ENCODE measurements at places on chromosomes 6 and 20.

DNA sequence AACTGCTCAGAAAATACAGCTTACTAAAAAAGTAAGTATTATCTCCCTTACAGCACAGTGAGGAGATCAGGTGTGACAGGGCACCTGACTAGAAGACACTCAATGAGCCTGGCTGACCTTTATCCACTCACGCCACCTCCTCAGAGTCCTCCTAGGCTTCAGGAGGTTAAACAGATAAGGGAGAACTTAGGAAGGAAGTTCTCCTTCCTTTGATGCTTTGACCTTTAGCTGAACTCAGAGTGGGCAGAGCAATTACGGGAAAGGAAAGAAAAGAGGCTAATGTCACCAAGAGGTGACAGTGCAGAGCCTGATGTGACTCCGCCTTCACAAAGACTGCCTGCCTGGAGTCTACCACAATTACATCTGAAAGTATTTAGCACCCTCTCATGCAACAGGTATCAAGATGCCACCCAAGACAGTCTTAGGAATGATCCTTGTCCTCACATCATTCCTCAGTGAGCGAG is 36.7 kb downstream of the MAN1A1 start:
- no peak for DNase-seq

- no peak for DNase-seq
Observed at GRCh38 chr20:36506253-36506652, 35.1 kb upstream of the MYL9 start.

GRCh38 chr6:168239044-168239773 is 80.4 kb downstream of the DACT2 start:
- no peak for DNase-seq

DNA sequence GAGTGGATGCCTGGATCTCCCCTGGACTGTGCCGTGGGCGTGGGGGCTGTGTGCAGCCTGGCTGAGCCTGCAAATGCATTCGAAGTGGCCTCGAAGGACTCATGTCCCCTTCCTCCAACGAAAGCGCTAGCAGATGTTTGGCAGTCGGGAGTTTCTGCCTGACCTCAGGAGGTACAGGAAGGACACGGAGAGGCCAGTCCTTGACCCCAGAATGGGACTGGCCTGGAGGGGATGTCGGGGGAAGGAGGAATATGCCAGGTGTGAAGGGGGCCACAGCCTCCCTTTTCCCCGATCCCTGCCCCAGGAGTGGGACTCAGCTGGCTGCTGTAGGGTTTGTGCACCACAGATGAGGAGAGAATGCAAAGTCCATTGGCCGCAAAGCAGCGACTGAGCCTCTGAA is 45.6 kb downstream of the APCDD1L start:
- no peak for DNase-seq

DNA sequence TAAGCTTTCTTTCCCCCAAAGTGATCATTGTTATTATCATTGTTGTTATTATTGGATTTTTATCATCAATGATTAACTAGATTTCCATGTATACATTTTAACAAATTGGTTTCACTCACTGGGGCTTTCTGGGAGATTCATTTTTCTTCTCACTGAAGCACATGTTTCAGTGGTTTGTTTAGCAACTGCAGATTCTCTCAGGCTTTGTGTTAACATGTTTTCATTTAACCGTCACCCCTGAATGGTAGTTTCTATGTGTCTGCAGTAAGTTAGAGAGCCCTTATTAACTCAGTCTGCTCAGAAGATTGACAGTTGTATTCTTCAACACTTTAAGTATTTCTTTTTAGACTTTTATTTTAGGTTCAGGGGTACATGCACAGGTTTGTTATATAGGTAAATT is 12.4 kb downstream of the ZKSCAN4 start:
- DNase-seq, result no peak

DNA sequence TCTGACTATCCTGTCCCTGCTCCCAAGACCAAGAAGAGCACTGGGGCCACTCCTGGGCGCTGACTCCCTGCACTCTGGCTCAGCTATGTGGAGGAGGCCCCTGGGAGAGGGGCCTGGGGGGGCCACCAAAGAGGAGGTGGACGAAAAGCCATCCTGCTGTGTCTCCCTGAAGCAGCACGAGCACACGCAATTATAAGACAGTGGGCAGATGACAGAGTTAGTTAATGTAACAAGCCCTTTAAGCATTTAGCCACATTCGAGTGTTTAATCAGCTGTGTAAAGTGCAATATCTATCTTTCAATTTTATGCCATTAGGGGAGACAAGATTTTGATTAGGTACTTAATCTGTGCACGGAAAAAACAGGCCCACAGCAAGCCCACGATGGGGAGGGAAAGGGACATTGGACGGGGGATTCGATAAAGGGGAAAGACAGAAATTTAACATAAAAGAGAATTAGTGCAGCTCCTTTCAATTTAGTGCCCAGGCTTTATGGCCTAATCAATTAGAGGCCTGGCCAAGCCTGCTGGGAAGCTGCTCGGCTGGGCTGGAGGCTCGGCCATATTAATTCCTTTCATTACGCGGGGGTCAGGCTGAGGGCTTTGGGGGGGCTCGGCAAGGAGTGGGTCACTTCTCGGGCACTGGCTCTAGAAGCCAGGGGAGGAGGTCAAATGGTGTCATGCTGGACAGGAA is 286.2 kb downstream of the DHX35 start:
- DNase-seq, result no peak

- DNase-seq, result no peak
Observed at GRCh38 chr6:36073587-36073986, 46.0 kb downstream of the MAPK14 start.

DNA sequence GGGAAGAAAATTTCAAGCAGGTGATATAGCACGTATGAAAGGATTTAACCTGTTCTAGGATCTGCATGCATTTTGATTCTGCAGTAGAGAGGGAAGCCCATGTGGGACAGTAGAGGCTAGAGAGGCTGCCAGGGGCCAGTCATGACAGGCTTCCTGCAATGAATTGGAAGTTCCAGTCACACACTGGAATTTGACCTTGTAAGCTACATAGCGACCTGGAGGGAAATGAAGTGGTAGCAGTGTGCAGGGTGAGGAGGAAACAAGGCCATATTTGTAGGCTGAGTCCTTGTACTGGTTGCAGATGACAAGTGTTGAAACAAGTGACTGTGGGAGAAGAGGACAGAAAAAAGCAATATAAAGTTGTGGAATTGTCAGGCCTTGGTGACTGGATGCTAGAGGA is 58.6 kb upstream of the OLIG3 start:
- DNase-seq, result no peak

DNA sequence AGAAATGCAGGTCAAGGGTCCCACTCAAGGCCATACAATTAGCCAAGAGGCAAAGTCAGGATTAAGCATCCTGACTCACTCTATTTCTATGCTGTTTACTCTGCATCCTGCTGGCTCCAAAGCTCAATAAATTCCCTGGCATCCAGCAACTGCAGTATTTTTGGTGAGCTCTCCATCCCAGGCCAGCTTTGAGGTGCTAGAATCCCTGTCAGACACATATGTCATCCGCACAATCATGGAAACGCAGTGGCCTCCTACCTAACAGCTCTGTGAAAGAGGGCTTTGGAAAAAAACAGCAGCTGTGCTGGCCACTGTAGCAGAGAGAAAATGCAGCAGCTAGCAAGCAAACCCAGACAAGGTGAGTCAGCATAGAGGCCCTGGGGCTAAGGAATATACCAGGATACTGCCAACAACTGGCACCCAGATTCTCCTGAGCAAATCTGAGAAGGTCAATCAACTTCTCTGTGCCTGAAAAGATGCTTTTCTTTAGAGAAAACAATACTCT is 58.4 kb downstream of the ANKEF1 start:
- no peak for DNase-seq

GRCh38 chr20:40769677-40770285 is 80.7 kb upstream of the MAFB start:
- DNase-seq, result no peak

- no peak for DNase-seq
Observed at GRCh38 chr6:71033890-71034289, 77.0 kb upstream of the B3GAT2 start.

DNA sequence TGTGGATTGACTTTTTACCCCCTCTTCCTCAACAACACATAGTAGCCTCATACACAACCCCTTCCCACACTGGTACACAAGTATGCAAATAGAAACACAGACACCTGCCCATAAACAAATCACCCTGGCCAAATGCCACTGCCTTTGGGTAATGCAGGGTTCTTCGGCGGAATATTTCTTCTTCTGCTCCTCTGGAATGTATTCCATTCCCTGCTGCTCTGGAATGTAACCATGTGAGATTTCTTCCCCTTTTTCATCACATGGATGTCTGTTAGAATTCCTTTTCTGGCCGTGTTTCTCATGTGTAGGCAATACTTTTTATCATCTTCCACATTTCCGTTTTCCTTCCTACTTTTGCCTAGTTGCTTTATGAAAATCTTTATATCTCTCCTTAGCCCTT is 76.1 kb upstream of the TPD52L1 start:
- no peak for DNase-seq

DNA sequence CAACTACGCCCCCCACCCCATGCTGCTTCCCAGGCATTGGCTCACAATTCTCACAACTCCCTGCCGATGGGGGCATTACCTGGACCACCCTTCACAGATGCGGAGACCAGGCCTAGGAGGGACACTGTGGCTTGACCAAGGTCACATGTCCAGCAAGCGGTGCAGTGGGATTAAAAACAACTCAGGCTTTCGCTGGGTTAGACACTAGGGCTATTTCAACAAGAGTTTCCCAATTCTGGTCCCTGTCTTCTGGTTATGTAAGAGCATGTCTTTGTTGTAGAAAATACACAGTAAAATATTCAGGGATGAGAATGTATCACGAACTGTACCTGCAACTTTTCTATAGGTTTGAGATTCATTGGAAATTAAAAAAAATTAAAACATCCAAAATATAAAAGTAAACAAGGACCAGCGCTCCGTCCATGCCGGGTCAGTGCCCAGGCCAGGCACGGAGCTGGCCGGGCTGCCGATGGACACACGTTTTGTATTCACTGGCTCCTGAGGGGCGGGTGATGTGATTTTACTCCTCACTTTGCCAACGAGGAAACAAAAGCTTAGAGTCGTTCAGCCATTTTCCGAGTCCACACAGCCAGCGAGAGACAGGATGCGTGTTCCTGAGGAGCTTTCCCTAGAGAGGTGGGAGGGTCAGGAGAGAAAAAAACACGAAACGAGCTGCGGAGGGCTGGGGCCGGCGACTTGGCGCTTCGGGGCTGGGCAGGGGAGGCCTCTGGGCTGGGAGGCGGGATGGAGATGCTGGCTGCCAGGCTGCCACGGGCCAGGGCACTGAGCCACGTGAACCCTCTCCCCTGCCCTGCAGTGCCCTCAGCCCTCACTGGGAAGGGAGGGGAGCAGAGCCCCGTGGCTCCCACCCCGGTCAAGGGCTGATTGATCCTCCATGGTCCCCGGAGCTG is 17.1 kb upstream of the VSTM2L start:
- DNase-seq, result no peak

GRCh38 chr20:20363799-20364592 is 3.9 kb upstream of the INSM1 start:
- DNase-seq, result no peak

DNA sequence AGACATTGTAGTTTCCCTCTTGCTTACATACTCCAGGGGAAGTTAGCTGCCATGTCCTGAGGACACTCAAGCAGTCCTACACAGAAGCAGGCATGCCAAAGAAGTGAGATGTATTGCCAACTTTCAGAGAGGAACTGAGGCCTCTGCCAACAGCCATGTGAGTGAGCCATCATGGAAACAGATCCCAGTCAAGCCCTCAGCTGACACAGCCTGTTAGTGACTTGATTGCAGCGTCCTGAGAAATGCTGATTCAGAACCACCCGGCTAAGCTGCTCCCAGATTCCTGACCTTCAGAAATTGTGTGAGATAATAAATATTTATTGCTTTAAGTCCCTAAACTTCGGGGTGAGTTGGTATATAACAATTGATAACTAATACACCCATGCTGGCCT is 38.1 kb downstream of the GSTA2 start:
- DNase-seq, result no peak

DNA sequence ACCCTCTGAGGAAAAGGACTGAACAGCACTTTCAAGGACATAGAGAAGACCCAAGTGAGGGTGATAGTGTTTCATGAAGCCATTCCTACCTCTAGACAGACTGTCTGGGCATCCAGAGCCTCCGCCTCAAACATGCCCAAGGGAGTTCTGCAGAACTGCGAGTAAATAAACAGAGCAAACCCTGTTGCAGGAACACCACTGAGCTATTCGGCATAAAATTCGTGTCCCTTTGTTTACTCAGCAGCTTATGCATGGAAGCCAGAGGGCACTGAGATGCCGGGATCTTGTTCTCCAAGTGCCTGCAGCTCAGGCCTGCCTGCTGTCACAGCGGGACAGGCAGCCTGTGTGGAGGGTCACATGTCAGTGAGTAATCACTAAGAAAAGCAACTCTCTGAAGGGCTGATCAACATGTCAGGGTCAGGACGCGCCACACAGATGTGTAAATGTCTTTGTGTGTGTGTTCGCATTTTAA is 164.9 kb upstream of the HEY2 start:
- DNase-seq, result peak; percentile 72

DNA sequence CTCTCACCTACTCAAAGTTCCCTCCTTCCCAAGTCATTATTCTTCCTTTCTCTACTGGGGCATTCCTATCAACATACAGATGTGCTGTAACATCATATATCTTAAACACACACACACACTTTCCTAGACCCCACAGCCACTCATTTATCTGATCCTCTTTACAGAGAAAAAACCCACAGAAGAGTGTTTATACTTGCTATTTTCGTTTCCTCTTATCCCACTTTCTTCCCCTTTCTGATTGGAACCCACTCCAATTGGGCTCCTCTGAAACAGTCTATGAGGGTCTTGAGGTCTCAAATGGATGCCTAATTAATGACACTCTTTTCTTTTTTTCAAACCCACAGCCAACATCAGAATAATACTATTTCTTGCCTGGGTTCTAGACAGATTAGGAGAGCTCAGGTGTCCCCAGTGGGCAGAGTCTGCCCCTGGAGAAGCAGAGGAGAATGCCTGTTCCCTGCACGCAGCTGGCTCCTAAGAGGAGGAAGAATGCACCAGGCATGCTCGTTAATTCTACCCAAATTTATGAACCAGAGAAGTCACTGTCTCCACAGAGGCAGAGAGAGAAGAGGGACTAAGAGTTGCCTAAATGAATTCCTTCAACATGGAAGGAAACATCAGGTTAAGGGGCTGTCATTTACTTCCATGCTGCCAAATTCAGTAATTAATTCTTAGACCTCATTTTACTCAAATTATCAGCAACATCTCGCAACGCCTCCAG is 65.9 kb downstream of the CRYBG1 start:
- no peak for DNase-seq

Measured in substantia nigra (tissue), 51 donors.